ENCODE measurements at places on chromosomes 6 and 20.

GRCh38 chr6:47698342-47698787 is at the start of gene ADGRF4:
Gene ADGRF4 (plus strand): TSS chr6:47698580. CDS start chr6:47707246, 8,666 bp downstream.
- DNase-seq, result peak; percentile 34

GRCh38 chr6:155807243-155807642 is 351.6 kb upstream of the NOX3 start:
- DNase-seq, result no peak

DNA sequence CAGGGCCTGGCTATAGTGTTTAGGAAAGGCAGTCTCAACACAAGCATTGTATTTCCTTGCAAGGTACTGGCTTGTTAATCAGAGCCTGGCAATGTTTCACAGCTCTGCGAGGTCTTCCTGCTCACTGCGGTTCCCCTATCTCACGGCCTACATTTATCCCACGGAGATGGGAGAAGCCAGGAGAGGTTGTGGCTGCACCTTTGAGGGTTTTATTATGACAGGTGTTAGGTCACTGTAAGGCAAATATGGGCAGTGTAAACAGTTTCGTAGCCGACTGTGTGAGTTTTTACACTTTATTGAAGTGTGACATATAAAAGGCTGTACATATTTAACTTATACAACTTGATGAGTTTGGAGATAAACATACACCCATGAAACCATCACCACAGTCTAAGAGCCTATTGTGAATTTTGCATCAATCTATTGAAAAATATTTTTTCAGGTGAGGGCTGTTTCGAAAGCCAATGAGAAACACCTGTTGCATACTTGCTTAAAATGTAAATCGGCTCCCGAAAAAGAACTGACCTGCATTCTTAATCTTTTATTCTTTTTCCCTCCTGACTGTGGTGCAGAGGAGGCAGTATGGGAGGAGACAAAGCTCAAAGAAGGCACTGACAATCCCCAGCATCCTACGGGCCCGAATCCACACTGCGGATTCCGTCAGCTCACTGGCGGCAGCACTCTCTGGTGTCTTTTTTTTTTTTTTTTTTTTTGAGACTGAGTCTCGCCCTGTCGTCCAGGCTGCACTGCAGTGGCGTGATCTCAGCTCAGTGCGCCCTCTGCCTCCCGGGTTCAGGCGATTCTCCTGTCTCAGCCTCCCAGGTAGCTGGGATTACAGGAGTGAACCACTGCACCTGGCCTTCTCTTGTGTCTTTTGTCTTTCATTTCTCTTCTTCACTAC is 7.5 kb upstream of the RBM38 start:
- DNase-seq, result no peak

GRCh38 chr6:149084808-149085556 is 232.5 kb upstream of the TAB2 start:
- no peak for DNase-seq

GRCh38 chr6:166336847-166337246 is 5.5 kb downstream of the SFT2D1 start:
- no peak for DNase-seq
